GM04503 (cell line): ENCODE measurements at places on chromosomes 6 and 20.

DNA sequence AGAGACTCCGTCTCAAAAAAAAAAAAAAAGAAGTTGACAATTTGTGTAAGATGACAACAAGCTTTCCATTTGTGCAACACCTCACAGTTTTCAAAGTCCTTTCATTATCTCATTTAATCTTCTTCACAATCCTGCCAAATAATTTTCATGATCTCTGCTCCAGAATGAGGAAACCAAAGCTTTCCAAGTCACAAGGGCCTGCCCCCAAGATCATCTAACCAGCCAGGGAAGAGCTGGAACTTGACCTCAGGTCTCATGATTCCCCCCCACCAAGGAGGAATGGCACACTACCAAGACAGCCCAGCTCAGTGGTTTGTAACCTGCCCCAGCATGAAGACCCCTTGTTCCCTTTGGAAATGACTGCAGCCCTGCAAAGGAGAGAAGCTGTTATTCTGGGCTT is 74.0 kb upstream of the PIM1 start:
- no peak for DNase-seq

DNA sequence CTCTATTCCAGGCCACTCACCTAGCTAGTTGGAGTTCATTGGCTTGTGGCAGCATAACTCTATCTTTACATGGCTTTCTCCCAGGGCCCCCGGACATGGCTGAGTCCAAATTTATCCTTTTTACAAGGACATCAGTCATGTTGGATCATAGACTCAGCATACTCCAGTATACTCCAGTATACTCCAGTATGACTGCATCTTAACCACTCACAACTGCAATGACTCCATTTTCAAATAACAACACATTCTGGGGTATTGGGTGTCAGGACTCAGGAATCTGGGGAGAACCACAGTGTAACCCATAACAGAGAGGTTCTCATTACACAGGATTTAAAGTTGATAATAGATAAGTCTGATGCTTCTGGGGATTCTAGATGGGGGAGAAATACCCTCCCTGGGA is 53.8 kb upstream of the TSHZ2 start:
- no peak for DNase-seq

DNA sequence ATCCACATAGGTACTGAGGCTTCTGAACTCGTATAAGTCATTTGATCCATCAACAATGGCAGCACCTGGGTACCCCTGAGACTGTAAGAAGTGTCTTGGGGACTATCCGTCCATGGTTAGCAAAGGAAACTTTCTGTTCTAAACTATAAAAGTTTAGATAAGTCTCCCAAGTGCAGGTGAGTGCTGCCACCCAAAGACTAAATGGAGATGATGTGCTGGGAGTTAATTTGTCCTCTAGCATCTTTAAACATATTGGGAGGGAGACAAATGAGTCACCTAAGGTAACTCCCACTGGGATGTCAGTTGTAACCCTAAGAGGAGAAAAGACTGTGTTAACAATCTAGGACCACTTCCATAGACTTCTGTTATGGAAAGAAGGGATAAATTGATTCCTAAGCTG is 6.2 kb downstream of the BEND6 start:
- DNase-seq = no peak

DNA sequence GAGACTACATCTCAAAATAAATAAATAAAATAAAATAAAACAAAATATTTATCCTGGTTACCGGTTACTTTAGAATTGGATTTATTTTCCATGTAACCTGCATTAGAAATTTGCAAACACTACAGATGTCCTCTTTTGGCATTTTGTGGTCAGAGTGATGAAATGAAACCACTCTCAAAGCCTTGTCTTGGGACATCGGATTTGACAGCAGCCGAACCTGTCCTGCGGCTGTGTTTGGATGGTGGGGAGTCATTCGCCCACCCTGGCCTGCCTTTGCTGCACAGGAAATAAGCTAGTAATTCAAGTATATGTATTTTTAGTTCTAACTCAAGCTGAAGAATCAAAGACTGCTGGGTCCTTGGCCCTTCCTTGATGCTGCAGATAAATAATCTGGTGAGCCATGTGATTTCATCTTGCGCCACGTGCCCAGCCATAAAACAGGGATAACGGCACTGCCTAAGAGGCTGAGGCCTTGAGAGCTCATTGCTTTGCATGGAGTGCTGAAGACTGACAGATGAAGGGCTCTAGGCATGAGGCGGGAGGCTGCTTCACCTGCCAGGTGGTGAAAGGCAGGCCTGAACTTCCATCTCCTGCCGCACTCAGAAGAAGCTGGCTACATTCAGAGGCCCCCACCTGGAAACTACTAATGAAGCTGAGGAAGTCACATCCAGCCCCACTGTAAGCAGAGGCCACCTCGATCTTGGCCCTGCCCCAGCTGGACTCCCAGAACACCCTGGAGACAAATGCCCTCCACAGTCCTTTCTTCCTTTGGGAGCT is 76.9 kb downstream of the NOL4L start:
- no peak for DNase-seq

- DNase-seq = no peak
Measured at GRCh38 chr6:151130329-151130728, 109.4 kb upstream of the AKAP12 start.

DNA sequence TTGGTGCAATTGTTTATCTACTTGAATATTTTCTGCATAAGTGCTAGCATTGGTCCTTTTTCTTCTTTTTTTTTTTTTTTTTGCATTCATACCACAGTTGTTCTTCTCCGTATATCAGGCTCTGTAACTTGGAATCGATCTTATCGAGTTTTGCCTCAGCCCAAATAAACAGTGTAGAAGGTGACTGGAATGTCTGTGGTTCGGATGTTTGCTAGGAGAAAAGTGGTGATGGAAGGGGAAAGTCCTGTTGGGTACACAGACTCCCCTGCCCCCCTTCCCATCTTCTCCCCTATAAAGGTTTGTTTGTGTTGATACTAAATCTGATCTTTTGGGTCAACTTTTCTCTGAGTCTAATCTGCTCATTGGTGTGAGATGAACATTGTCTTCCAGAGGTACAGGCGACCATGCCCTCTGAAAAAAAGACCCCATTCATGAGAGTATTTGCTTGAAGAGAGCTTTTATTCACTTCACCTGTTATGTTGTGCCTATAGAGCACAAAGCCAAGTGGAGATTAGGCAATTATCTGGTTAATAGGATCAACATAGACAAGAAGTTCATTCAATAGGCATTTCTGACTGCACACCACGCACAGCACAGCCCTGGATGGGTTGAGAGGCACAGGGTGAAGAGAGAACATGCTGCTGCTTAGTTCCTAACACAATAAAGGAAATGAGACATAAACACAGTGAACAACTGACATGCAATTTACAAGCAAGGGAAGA is 620.0 kb downstream of the PKHD1 start:
- no peak for DNase-seq

- no peak for DNase-seq
Measured at GRCh38 chr6:16158943-16159557, 30.2 kb downstream of the MYLIP start.

- DNase-seq = no peak
Measured at GRCh38 chr6:121686611-121687023, 251.2 kb downstream of the GJA1 start.
